Progenitor cell of endocrine pancreas (in vitro differentiated cells): ENCODE measurements at places on chromosomes 1 and 21.
A peak's percentile ranks its signal among the peaks of the same experiment; 100 is the strongest.

GRCh38 chr1:170730438-170730837, 66.5 kb downstream of the PRRX1 start:
- DNase-seq: no peak

DNA sequence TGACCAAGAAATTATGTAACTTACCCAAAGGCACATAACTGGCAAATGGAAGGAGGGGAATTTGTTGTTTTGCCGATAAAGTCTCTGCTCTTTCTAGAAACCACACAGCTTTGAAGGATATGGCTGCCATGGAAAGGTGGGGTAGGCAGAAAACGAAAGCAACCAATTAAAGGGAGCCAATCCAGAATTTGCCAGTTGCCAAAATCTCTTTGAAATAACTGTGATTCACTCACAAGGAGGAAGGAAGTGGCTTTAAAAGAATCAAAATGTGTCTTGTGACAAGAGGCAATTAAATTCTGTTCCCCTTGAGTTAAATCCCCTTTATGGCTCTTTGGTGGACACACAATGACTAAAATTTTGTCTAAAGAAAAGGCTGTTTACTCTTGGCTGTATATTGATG, 61.2 kb upstream of the CCDC190 start:
- DNase-seq: no peak

DNA sequence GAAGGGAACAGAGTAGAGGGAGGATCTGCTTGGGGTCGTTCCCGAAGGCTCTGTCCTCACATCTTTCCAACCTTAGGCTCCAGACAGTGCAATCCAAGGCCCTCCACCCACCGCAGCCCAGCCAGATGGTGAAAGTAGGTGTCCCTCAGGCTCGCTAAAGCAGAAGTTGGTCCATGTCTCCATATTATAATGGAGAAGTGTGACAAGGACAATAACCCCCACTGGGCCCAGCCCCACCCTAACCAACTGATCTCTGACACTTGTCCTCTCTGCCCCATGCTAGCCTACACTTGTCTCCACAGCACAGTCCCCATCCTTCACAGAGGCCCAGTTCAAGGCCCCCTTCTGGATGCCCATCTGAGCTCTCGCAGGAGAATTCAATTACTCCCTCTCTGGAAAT, 48.7 kb downstream of the DMAP1 start:
- no peak for DNase-seq

- no peak for DNase-seq
Observed at GRCh38 chr1:205077934-205078311, 6.3 kb downstream of the TMEM81 start.

DNA sequence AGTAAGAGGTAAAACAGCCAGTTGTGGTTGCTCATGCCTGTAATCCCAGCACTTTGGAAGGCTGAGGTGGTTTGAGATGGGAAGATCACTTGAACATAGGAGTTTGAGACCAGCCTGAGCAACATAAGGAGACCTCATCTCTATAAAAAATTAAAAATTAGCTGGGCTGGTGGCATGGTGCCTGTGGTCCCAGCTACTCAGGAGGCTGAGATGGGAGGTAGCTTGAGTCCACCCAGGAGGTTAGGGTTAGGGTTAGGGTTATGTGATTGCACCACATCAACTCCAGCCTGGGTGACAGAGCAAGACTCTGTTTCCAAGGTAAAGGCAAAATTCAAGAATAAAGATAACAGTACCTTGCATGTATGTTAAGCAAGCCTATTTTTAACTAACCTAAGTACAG, 3.5 kb downstream of the SAMSN1 start:
- no peak for DNase-seq

DNA sequence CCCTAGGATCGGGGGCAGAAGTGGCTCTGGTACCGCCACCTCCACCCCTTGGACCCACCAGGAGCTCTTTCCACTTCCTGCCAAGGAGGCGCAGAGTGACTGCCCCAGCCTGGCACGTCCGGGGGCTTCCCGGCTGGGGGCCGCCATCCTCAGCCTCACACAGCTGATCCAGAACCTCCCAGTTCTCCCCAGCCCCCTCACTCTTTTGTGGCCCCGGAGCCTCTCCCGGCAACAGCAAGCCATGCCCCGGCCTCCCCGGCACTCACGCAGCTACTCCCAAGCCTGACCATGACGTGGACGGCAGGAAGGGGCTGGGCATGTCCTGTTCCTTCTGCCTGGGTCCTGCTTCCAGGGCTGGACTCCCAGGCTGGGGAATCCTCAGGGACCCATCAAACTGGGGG, 17.1 kb downstream of the TP73 start:
- DNase-seq: no peak

DNA sequence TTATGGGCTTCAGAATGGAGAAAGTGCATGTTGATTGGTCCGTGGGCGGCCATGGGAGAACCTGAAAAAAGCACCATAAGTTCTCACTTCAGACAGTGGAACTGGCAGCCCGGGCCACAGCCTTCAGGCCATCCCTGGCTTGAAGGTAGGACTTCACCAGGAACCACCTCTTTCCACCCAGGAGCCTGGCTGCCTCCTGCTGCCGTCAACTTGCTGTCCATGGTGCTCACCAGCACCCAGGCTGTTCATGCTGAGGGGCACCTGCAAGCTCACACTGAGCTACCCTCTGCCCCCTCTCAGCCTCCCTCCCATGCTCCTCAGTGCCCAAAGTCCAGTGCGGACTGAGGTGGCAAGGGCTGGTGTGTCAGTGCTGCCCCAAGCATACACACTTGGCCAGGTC, 12.9 kb upstream of the FNBP1L start:
- DNase-seq: no peak

- no peak for DNase-seq
Observed at GRCh38 chr1:32339363-32339978, 3.4 kb upstream of the MARCKSL1 start.

DNA sequence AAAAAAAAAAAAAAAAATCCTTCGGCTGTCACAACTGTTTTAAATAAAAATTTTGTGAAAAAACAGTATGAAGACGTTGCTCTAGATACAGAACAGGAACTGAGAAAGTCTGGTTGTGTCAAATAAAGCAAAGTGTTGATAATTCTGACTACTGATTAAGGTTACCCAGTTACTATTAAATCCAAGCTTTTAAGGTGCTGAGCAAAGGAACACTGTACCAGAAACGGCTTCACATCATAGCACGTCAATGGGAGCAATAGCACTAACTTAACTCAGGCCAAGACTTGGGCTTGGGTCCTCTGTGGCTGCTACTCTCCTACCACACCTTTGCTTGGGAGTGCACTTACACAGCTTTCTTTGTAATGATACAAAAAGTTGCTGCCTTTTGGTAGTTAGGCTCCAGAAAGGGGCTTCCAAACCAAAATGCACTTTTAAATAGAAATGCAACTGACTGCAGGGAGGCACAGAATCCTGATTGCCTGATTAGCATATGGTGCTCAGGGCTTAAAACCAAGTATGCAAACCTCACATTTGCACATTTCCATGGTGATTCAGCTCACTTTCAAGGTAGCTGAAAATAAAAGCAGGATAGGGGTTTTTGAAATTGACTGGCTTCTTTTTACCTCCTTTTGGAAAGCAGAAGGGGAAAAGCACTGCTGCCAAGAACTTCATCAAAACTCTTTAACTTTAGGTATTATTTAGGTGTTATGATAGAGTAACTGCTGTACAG, 6.3 kb downstream of the MCL1 start:
- no peak for DNase-seq

DNA sequence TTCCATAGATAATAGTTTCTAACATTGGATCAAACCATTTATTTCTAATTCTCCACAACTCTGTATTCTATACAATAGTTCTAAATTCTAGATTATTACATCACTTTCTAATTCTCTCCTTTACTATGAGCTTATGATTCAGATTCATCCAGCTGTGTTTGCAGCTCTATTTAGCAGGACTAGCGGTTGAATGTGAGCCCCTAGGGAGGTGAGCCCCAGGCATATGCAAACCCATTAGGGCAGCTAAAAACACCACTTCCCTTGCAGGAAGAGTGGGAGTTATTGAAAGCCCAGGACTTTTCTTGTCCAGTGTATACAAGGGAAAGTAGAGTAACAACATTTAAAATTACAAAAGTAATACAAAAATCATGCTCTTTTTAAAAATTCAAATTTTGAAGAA, 56.9 kb downstream of the KRTAP19-8 start:
- DNase-seq: no peak

- no peak for DNase-seq
Observed at GRCh38 chr1:52663716-52664115, 30.7 kb downstream of the SHISAL2A start.

DNA sequence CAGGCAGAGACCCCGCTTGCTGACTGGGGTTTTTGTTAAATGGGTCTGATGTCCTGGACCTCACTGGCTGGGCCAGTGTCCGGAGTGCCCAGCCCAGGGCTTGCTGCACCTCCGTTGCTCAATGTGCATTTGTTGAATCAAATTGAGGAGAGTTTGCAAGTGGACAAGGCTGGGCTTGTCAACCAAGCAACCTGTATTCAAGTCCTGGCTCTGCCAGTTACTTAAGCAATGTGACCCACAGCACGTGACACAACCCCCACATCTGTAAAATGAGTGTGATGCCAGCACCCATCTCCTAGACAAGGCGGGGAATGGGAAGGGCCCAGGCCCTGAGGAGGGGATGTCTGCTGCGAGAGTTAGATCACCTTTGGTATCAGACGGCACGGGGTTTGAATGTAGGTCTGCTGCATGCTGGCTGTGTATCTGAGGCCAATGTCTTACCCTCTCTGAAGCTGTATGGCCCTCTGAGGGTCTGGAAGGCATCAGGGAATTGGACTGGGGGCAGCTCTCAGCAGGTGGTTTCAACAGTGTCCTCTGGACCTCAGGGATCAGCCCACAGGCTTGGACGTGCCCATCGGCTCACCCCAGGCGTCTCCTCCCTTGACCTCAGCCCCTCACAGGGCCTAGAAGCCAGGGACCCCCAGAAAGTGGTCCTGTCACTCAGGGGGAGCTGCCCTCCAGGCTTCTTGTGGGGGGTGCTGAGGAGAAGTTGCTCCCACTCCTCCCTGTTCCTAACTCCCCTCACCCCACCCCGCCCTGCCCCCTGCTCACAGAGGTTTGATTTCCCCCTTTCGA, 51.0 kb upstream of the RUNX3 start:
- no peak for DNase-seq

DNA sequence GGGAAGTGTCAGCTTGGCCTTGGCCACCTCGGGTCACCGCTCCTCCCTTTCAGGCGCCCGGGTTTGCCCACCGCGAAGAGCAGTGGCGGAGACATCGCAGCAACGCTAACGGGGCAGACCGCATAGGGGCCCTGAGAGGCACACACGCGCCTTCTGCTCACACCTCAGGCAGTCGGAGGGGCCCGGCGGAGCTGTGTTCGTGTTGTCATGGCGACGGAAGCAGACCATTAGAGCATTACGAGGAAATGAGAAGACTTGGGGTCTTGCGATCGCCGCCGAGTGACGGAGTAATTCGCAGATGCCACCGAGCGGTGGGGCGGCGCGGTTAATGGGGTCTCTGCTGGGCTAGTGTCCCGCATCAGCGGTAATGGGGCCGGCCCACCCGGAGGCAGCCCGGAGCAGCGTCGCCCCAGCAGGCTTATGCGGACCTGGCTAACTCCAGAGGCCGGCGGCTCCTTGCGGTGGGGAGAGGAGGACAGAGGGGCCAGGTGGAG, 144.1 kb downstream of the TNR start:
- peak; percentile 14 for DNase-seq

DNA sequence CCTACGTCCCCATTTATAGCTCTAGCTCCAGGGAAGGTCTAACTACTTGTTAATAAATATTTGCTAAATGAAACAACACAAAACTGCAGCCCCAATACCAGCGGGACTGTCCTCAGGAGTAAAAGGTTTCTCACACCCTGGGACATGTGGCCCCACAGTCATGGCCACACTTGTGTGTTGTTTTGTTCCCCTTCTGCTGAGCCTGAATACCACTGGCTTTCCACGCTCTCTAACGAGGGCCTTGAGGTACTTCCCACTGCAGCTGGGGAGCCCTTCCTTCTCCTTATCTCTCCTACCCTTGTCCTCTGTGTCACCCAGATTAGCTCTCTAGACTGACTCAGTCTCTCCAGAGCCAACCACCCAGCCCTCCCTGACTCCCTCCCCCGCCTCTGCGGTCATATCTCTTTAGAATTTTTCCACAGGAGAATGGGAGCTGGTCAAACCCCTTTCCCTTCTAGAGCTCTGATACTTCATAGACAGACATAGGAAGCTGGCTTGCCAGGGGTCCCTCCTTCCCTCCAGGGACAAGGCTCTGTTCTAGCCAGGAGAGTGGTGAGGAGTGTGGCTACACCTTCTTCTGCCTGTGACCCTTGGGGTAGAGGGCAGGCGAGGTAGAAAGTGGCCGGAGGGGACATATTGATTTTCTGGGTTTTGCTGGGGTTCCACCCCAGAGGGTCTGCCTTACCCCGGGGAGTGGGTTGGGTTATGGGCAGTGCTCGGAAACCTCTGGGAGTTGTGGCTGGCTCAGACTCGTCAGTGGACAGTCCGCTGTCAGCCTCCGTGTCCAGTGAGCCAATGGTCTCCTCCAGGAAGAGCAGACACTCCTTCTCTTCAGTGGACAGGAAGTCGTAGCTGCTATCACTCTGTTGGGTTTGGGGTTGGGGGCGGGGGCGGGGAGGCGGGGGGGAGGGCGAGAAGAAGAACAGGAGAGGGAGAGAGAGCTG, 8.1 kb downstream of the C1orf116 start:
- DNase-seq: no peak

GRCh38 chr1:32247452-32247851, 430 bp downstream of the FAM167B start:
- no peak for DNase-seq

DNA sequence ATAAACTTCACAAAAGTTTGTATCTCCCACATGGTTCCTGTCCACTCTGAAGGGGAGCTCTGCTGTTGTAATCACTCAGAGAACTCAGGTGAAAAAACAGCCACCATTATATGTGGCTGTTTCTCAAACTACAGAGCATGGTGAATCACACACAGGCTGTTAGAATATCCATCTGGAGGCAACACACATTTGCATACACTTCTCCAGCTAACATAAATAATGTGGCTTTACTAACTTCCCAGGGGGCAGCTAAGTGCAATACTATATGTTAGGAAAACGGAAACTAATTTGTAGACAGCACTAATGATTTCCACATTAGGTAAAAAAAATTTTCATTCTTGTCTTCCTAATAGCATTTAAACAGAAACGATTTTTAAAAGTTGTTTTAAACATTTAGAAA, 49.3 kb downstream of the PTGFR start:
- DNase-seq: no peak

DNA sequence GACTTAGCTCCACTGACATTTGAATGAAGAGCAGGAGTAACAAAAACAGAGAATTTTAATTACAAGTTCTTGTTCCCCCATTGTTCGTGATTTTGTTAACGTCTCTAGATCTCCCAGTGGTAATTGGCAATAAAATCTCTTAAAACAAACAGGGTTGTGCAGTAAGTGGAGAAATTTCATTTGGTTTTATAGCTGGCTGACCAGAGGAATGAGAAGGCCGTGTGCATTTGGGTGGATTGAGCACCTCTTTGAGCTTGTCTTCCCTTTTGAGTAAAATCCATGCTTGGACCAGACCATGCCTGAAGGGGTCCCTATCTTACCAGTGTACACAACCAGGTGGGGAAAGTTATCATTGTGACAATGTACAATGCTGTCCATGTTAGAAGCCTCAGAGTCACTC, 137.8 kb downstream of the HIVEP3 start:
- no peak for DNase-seq

- DNase-seq: no peak
Observed at GRCh38 chr1:154807048-154807591, 63.0 kb downstream of the KCNN3 start.
